HFF-Myc (cell line): ENCODE measurements at places on chromosomes 6 and 20.

DNA sequence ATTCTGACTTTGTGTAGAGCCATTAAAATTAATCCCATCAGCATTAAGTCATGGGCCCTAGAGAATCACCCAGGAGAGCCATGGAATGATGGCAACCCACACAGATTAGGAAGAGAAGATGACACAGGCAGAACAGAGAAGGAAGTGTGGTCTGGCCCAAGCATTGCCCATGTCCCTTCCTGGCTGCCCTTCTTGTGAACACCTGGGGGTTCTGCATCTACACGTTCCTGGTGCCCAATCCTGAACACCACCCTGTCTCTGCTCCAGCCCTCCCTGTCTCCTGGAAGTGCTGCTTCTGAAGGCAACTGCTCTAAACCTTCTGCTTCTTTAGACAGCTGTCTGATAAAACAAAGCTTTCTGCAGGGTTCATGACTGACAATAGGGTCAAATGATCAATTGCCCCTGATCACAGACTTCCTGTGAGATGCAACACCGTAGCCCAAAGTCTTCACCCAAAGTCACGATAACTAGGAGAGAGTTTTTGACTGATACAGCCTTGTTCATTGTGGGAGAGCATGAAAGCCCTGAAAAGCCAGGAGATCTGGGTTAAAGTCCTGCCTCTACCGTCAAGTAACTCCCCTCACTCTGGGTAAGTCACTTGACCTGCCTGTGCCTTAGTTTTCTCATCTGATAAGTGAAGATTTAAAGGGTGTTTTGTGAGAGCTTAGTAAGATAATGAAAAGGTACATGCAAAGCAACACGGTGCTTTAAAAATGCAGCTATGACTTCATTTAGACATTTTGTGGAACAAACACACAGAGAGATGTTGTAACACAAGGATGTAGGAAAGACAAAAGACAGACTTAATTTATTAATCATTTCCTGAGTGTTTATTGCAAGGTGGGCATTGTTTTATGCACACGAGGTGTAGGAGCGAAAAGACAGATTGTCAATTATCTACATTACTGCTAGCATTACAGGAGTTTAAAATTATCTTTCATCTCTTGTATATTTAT is 291.2 kb upstream of the STXBP5 start:
- DNase-seq = no peak

- no peak for DNase-seq
These were observed 44.1 kb upstream of the FAM8A1 start for GRCh38 chr6:17556014-17556413.

DNA sequence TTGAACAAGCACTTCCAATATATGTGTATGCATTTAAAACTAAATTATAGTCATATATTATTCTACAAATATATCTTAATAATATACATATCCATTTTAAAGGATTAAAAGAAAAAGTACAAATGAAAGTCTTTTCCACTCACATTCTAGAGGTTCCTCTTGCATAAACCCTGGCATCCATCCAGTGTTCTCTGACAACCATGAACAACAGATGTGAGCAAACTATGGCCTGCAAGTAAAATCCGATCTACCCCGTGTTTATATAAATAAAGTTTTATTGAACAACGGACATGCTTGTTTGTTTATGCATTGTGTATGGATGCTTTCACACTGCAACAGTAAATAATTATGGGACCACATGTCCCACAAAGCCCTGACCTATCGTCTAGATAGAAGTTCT is 1122.3 kb downstream of the EPHA7 start:
- DNase-seq = no peak

- DNase-seq = no peak
These were observed 156.9 kb downstream of the VEGFA start for GRCh38 chr6:43926634-43927531.

- no peak for DNase-seq
These were observed 305.0 kb downstream of the GMDS start for GRCh38 chr6:1940381-1940780.
